ENCODE measurements at places on chromosomes 2 and 18.

DNA sequence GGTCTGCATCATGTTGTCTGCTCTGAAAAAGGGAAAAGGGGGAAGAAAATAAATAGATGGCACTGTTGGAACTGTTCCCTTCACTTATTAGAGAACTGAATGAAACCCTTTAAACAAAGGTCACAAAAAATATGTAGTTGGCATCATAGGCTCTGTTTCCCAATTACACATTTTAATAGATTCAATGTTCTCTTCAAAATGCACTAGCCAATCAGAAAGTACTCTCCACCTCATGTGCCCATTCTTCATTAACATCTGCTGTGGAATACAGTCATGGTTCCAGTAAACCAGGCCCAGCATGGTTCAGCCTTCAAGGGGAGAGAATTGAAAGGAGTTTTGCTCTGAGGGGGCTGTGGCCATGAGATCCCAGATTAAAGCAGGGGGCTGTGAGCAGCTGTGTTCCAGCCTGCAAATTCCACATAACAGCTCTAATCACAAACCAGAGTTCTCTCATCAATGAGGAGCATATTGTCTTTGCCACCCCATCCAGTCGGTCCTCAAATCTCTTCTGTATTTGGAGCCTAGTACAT lies 165.9 kb upstream of the CREB1 start:
- DNase-seq = no peak

DNA sequence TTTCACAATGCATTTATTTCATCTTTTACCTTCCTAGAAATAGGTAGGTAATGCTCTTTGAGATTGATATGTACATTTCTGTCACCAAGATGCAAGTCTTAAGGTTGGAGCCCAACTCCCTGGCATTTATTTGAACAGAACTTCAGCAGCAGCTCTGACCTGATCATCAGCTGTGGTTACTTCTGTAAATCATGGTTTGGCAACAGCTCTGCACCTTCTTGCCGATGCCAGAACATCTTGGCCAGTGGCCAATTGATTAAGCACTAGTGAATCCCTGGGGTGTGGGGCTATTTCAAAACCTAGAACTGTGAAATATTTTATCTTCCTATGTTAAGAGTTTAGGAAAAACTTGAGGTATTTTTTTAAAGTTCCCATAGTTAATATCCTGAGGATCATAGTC lies 124.8 kb upstream of the NYAP2 start:
- DNase-seq = peak; percentile 67

GRCh38 chr2:74620671-74621070 lies 27.5 kb downstream of the M1AP start:
- no peak for DNase-seq

DNA sequence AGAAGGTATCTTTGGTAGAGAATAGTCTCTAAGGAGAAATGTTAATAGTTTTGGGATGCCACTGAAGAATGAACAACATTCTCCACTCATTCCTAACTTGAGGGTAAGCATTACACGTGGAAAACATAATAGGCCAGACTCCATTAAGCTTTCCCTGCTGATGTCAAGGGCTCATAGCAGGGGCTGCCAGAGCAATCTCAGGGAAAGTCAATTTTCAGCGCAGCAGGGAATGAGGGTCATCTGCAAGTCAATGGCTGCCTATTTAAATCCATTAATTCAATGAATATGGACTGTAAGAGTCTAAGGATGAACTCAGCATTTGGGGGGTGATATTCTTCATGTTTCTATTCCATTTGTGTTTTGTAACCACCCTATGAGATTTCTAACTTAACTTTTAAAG lies 144.2 kb upstream of the ARL4C start:
- DNase-seq = no peak

DNA sequence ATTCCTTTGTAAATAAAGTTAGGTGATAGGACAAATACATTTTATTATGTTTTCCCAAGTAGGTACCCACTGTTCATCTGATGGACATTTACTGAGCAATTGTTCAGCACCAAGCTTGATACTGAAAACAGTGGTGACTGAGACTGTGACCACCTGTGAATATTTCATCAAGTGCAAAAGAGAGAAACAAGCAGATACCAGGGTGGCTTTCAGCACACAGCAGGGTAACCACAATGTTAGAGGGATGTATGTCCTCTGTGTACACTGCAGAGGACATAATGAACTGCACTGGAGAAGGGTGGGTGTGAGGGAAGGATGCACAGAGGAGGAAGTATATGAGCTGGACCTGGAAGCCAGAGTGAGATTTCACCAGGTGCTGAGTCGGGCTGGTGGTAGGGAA lies 411.8 kb downstream of the RAD51AP2 start:
- no peak for DNase-seq

DNA sequence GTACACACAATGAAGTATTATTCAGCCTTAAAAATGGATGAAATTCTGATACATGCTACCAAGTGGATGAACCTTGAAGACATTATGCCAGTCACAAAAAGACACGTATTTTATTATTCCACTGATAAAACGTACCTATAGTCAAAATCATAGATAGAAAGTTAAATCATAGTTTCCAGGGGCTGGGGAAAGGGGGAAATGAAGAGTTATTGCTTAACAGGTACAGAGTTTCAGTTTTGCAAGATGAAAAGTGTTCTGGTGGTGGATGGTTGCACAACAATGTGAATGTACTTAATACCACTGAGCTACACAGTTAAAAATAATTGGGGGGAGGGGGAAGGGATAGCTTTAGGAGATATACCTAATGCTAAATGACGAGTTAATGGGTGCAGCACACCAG lies 279.0 kb upstream of the STON1 start:
- DNase-seq = no peak

DNA sequence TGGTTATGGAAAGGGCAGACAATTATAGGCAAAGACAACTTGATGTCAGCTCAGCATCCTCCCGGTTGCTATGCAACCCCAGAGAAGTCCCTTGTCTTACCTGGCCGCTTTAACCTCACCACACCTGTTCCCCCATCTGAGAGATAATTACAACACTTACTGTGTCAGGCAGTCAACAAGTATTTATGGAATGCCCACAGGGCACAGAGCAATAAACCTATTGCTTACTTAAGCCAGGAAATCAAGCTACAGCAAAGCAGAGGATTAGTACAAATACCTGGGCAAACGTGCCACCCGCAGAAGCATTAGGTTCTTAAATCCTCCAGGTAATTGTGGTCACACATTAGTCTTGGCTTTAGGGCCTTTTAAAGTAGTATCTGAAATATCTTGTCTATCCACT lies 320.4 kb upstream of the REV1 start:
- DNase-seq = no peak

DNA sequence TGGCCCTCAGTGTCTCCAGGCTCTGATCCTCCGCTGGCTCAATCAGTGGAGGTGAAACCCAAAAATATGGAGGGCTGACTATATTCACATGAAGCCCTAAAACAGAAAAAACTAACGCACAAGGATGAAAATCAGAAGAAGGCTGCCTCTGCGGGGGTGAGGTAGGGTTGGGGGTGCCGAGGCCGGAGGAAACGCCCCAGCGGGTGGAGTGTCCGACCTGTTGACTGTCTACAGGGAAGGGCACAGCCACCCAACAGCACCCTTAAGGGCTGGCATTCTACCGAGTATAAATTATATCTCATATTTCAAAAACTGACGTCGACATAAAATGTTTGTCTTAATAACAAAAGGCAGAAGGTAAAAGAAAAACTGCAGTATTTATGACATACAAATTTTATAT lies 223.5 kb downstream of the HDAC4 start:
- DNase-seq = no peak

DNA sequence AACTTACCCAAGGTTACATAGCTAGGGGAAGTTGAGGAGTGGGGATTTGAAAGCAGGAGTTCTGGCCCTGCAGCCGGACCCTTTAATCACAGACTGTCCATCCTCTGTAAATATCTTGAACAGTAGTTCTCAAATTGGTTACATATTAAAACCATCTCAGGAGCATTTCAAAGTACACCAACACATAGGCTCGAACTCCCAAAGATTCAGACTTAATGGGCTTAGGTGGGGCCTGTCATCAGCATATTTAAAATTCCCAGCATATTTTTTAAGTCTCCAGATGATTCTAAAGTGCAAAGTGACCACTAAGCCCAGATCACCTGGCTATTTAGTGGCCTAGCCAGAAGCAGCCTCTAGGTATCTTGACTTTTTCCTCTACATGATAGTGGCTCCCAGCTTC lies 192.2 kb downstream of the ZNF385B start:
- no peak for DNase-seq

- DNase-seq = no peak
Measured at GRCh38 chr2:17768894-17769293, 15.0 kb downstream of the GEN1 start.

- DNase-seq = peak; percentile 21
Measured at GRCh38 chr18:35088921-35089320, 47.7 kb downstream of the MAPRE2 start.

DNA sequence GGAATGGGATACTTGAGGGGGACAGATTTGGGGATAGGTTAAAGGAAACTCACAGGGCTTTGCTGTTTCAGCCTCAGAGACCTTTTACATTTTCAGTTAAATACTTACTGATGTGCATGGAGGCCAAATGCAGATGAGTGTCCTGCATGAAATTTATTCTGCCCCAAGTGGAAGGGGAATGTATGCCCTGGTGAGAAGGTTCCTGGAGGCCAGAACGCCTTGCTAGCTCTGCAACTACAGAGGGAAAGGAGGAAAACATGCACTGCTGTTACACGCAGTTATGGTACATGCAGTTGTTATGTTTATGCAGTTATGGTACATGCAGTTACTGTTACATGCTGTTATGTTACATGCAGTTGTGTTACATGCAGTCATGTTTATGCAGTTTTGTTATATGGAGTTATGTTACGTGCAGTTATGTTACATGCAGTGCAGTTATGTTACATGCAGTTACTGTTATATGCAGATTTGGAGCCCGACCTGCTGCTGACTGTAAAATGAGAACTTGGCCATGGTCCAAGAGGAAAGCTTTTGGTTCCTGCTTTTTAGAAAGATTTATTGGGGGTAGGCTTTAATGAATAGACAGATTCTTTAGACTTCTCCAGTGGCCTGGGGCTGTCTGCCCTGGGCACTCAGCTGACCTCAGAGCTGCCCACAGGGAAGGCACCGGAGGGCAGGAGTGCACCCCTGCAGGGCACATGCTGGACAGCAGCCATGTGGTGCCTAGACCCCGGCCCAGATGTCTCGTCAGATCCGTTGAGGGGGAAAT lies 84.1 kb downstream of the LDLRAD4 start:
- DNase-seq = peak; percentile 35

- DNase-seq = peak; percentile 56
Measured at GRCh38 chr2:60641811-60642788, 88.6 kb upstream of the BCL11A start.

- no peak for DNase-seq
Measured at GRCh38 chr18:34723143-34723542, 13.0 kb downstream of the DTNA start.

GRCh38 chr2:160010361-160011145 lies 51.9 kb downstream of the PLA2R1 start:
- DNase-seq = no peak

GRCh38 chr2:83172841-83173240 lies 1286.2 kb downstream of the SUCLG1 start:
- peak; percentile 1 for DNase-seq

- peak; percentile 21 for DNase-seq
Measured at GRCh38 chr2:229610872-229611271, 103.5 kb downstream of the DNER start.

DNA sequence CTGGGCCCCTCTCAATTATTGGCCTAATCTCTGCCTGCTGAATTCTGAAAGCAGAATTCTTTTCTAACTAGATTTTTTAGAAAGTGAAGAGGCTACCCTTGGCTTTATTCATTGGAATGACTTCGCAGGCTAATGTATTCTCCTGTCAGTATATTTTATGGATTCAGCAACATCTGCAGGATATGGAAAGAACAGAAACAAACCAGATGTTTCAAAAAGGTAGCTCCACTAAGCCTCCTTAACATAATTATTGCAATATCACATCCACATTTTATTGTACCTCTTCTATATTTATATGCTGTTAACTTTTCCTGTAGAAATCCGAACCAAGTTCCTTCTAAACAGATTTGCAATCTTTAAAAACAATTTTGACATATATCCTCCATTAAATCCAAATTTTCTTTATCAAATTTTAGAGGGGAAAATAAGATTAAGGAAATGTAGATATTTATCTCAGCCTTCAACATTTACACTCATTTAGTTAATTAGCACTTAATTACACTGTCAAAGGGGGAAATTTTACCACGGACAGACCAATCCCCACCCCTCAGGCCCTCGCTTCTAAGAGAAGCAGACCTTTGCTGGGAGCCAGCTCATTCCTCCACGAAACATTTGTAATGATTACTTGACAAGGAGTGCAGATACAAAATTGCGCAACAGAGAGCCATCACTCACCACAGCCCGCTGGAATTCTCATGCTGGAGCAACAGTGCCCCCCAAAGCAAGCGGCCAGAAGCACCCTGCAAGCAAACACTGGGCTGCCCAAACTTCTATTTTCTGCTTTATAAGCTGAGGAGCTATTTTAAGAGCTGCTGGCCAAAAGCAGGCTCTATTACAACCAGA lies 253.4 kb downstream of the ETAA1 start:
- DNase-seq = peak; percentile 90

DNA sequence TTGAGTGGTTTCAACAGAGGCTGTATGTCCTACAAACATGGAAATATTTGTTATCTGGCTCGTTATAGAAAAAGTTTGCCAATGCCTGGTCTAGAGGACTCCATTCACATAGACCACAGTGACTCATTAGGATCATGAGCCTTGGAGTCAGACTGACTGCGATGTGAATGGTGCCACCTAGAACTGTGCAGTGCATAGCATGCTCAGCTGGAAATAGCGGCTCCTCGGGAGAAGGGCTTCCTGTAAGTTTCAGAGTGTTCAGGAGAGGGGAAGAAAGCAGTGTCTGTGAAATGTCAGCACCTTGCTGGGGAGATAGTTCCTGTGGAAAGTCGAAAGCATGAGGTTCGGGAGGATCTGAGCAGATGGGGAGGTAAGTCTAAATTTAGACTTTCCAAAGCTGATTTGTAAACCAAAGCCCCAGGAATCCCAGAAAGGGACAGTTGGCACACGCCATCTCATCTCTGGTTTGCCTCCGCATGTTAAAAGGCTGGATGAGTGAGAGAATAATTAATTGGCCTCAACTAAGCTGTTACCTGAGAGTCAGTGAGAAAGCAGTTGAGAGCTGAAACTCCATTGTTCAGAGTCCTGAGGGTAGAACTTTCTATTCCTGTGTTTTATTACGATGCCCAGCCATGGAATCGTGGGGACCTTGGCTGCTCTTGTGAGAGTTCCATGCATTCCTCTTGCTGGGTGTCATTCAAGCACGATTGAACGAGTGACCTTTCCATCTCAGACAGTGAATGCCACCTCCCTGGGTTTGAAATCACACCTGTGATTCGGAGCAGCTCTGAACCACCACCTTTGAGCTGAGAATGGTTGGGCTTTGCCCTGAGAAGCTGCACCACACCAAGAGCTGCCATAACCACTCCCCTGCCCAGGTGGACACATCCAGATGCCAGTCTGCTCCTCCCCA lies 99.5 kb downstream of the MAPK4 start:
- DNase-seq = peak; percentile 80

GRCh38 chr2:53442783-53443182 lies 324.8 kb upstream of the CHAC2 start:
- DNase-seq = no peak

GRCh38 chr2:17245906-17246305 lies 272.3 kb downstream of the RAD51AP2 start:
- no peak for DNase-seq

- no peak for DNase-seq
Measured at GRCh38 chr2:25303633-25304236, 38.0 kb downstream of the DNMT3A start.

- no peak for DNase-seq
Measured at GRCh38 chr2:207412787-207413310, 116.9 kb upstream of the CREB1 start.

All from astrocyte of the hippocampus (primary cell).